ENCODE measurements at places on chromosomes 4 and X. TPM values are rescaled to one million over a fixed set of nuclear protein-coding genes. Genes with fewer than 3 reads are reported as not detected.
A peak's percentile ranks its signal among the peaks of the same experiment; 100 is the strongest.

MAGEB1 gene
- total RNA-seq = not detected

PUDP gene
- total RNA-seq = 25.1 TPM

PIN4 gene
- 9.4 TPM for total RNA-seq

LDB2 gene
- 20.9 TPM for total RNA-seq

UGT8 gene
- total RNA-seq = not detected

ZIC3 gene
- total RNA-seq = not detected

RHOXF2 gene
- not detected for total RNA-seq

SLC6A14 gene
- total RNA-seq = not detected

ODAPH gene
- not detected for total RNA-seq

BBS12 gene
- 3.3 TPM for total RNA-seq

DNA sequence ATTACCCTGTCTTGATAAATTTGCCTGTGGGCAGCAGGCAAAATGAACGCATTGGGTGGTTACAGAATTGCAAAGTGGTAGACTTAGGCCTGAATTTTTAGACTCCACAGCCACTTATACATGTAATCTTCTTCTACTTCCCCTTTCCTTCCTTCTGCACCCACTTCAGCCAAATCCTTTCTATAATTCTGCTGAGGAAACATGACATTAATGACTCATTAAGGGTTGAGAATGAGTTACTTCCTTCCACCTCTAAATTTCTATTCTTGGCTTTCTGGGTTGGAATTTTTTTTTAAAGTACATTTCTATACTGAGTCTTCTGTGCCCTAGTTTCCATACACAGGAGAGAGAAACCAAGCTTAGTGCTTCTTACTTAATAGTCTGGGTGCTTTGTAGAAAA is 10.1 kb downstream of the PAPSS1 start:
- peaks cover 43% of the 10 kb centered on the region for H3K4me1 ChIP-seq
- H3K4me3 ChIP-seq = no peak overlapping the region
- no peak overlapping the region for H3K27ac ChIP-seq
- H3K36me3 ChIP-seq = no peaks in the 10 kb centered on the region

GRCh38 chr4:157895205-157895604 is 277.6 kb downstream of the GASK1B start:
- no peaks in the 10 kb centered on the region for H3K36me3 ChIP-seq
- DNase-seq = no peak
- no peaks in the 10 kb centered on the region for H3K4me1 ChIP-seq
- no peak overlapping the region for H3K27ac ChIP-seq
- no peak overlapping the region for H3K4me3 ChIP-seq
- H3K27me3 ChIP-seq = no peaks in the 10 kb centered on the region

DNA sequence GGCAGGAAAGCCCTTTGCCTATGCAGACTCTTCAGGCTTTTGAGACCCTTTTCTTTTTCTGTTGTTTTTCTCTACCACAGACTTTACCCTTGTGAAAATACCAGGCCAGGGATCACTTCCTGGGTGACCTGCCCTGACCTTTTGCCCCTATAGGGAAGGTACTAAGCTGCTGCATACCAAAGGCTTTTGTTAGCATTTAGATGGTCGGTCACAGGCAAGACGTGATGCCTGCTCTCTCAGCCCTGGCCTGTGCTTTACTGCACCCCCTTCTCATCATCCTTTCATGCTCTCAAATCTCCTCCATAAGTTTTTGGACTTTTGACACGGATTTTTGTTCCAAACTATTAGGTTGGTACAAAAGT is 98.2 kb downstream of the ARHGAP10 start:
- peak overlapping the region; percentile 86 for H3K27ac ChIP-seq
- no peaks in the 10 kb centered on the region for H3K36me3 ChIP-seq
- H3K4me3 ChIP-seq = no peak overlapping the region
- DNase-seq = no peak
- H3K4me1 ChIP-seq = peaks cover 79% of the 10 kb centered on the region

- H3K27ac ChIP-seq = no peak overlapping the region
- H3K36me3 ChIP-seq = no peaks in the 10 kb centered on the region
- H3K4me3 ChIP-seq = no peak overlapping the region
- no peak for DNase-seq
Observed at GRCh38 chrX:141405853-141406492, 163.7 kb upstream of the SPANXC start.

DNA sequence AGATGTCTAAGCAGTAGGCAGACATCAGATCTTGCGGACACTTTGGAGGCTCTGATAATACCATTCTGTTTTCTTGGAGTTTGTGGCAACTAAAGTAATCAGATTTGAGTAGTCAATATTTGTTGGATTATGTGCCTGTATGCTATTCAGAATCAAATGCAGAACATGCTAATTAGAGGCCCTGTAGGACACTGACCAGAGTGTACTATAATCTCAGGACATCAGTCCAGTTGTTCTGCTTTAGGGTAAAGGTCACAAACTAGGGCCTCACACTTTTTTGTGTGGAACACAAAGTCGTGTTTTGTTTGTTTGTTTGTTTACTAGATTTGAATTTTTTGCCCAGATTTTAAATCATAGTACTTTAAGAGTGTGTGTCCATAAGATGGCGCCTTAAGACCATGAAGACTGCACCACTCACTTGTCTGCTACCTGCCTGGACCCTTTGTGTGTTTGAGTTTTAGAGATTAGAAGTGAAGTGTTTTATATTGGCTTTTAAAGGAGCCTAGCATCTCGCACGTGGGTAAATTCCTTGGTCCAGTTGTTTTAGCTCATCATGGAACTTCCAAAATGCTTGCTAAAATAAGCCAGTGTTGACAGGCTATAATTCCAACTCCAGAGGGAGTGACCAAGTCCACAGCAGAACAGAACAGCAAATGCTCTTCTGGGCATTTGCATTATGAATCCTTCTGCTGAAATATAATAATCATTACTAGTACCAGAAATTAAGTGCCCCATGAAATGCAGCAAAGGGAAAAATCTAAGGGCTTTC is 34.7 kb downstream of the IL13RA1 start:
- no peak overlapping the region for H3K4me3 ChIP-seq
- no peaks in the 10 kb centered on the region for H3K27me3 ChIP-seq
- no peak for DNase-seq
- H3K27ac ChIP-seq = no peak overlapping the region

GRCh38 chr4:10129196-10130177 is 12.9 kb upstream of the WDR1 start:
- no peaks in the 10 kb centered on the region for H3K27me3 ChIP-seq
- no peak overlapping the region for H3K27ac ChIP-seq
- H3K4me1 ChIP-seq = peaks cover 16% of the 10 kb centered on the region
- no peak for DNase-seq

DNA sequence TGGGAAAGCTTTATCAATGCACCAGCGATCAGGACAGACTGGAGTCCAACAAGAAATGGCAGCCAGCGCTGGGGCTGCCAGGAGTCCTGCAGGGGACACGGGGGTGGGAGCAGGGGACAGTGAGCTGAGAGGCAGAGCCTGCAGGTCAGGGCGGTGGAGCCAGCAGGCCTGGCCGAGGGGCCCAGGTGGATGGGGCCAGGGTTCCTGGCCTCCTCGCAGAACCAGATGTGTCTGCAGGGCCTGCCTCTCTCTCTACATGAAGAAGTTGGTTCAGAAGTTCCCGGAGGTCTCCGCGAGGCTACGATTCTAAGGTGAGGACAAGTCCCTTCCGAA is 63.6 kb downstream of the CPZ start:
- no peaks in the 10 kb centered on the region for H3K4me1 ChIP-seq
- no peak for DNase-seq
- H3K27me3 ChIP-seq = peaks cover 19% of the 10 kb centered on the region
- H3K27ac ChIP-seq = no peak overlapping the region
- H3K4me3 ChIP-seq = no peak overlapping the region

GRCh38 chr4:39039108-39039507 is 6.9 kb upstream of the TMEM156 start:
- H3K27ac ChIP-seq = no peak overlapping the region
- DNase-seq = no peak
- H3K36me3 ChIP-seq = no peaks in the 10 kb centered on the region
- no peak overlapping the region for H3K4me3 ChIP-seq
- peaks cover 17% of the 10 kb centered on the region for H3K4me1 ChIP-seq
- H3K27me3 ChIP-seq = no peaks in the 10 kb centered on the region

GRCh38 chrX:133857640-133858269 is 127.6 kb downstream of the GPC3 start:
- no peak overlapping the region for H3K4me3 ChIP-seq
- peaks cover 58% of the 10 kb centered on the region for H3K27me3 ChIP-seq

DNA sequence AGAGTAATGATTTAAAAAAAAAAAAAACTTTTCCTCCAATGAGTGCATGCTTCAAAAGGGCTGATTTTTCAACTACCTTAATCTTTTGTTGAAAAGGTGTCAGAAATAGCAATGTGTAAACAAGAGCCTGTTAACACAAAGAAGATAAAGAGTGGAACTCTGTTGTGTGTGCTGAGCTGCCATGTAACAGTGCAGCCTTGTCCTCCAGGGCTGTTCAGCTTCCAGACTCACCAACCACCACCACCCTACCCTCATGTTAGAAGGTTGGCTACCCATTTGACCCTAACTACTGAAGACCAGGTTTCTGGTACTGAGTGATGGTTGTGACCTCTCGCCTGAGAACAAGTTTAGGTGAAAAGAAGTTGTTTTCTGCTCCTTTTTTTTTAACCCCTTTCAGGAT is 222.8 kb upstream of the TEX13C start:
- H3K27me3 ChIP-seq = no peaks in the 10 kb centered on the region
- DNase-seq = no peak
- no peaks in the 10 kb centered on the region for H3K36me3 ChIP-seq
- no peak overlapping the region for H3K27ac ChIP-seq
- no peaks in the 10 kb centered on the region for H3K4me1 ChIP-seq

DNA sequence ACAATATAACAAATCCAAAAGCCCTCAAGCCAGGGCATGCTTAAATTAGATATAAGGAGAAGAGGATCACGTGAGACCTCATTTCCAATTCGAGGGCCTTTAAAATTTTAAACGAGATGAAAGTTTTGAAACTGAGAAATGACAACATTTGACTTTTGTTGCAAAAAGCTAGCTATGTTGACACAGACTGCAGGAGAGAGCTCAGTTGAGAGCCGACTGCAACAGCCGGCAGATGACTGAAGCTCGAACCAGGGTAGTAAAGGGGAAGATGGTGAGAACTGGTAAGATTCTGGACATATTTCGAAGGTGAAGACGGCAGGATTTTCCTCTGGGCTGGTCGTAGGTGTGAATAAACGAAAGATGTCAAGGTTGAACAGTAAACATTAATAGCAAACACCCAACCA is 773 bp downstream of the PRMT9 start:
- no peaks in the 10 kb centered on the region for H3K27me3 ChIP-seq
- DNase-seq = no peak
- H3K27ac ChIP-seq = peak overlapping the region; percentile 7
- peaks cover 22% of the 10 kb centered on the region for H3K4me1 ChIP-seq
- H3K36me3 ChIP-seq = no peaks in the 10 kb centered on the region

GRCh38 chr4:180674619-180675358 is 1568.4 kb upstream of the TENM3 start:
- no peak overlapping the region for H3K27ac ChIP-seq
- no peak overlapping the region for H3K4me3 ChIP-seq
- H3K27me3 ChIP-seq = no peaks in the 10 kb centered on the region
- no peaks in the 10 kb centered on the region for H3K36me3 ChIP-seq
- H3K4me1 ChIP-seq = no peaks in the 10 kb centered on the region

- H3K36me3 ChIP-seq = no peaks in the 10 kb centered on the region
- DNase-seq = peak; percentile 70
- H3K4me3 ChIP-seq = no peak overlapping the region
- peaks cover 8% of the 10 kb centered on the region for H3K4me1 ChIP-seq
Observed at GRCh38 chr4:121462660-121463261, 81.9 kb upstream of the QRFPR start.

GRCh38 chrX:9995855-9996339 is 28.7 kb downstream of the CLDN34 start:
- H3K4me1 ChIP-seq = no peaks in the 10 kb centered on the region
- no peak overlapping the region for H3K27ac ChIP-seq
- no peaks in the 10 kb centered on the region for H3K27me3 ChIP-seq
- no peaks in the 10 kb centered on the region for H3K36me3 ChIP-seq

GRCh38 chrX:55006827-55007621 is 6.9 kb downstream of the APEX2 start:
- no peak overlapping the region for H3K4me3 ChIP-seq
- DNase-seq = no peak
- H3K27ac ChIP-seq = peak overlapping the region; percentile 39
- H3K4me1 ChIP-seq = peaks cover 18% of the 10 kb centered on the region
- H3K27me3 ChIP-seq = no peaks in the 10 kb centered on the region
- H3K36me3 ChIP-seq = no peaks in the 10 kb centered on the region

- no peak for DNase-seq
- H3K27ac ChIP-seq = no peak overlapping the region
- no peaks in the 10 kb centered on the region for H3K36me3 ChIP-seq
Observed at GRCh38 chr4:60366661-60367060, 833.5 kb upstream of the ADGRL3 start.

GRCh38 chr4:140070973-140071372 is 83.0 kb downstream of the MAML3 start:
- H3K36me3 ChIP-seq = no peaks in the 10 kb centered on the region
- DNase-seq = no peak
- H3K27me3 ChIP-seq = no peaks in the 10 kb centered on the region
- H3K4me1 ChIP-seq = peaks cover 21% of the 10 kb centered on the region
- H3K4me3 ChIP-seq = no peak overlapping the region
- no peak overlapping the region for H3K27ac ChIP-seq

GRCh38 chrX:26373829-26374228 is 157.9 kb downstream of the MAGEB5 start:
- no peaks in the 10 kb centered on the region for H3K27me3 ChIP-seq
- H3K4me1 ChIP-seq = no peaks in the 10 kb centered on the region
- H3K36me3 ChIP-seq = no peaks in the 10 kb centered on the region
- no peak overlapping the region for H3K27ac ChIP-seq
- no peak overlapping the region for H3K4me3 ChIP-seq

DNA sequence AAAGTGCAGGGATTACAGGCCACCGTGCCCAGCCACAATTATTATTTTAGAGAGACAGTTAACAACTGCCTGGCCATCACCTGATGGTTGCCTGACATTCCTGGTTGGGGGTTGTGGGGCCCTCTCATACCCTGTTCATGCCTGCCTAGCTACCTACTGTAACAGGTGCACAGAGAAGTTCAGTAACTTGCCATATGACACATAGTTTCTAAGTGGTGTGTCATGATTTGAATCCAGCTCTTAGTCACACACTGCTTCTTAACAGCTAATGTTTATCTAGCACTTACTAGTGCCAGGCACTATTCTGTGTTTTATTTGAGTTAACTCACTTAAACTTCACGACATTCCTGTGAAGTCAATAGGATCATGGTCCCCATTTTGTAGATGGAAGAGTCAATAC is 122.7 kb upstream of the JADE1 start:
- H3K27ac ChIP-seq = no peak overlapping the region
- H3K4me1 ChIP-seq = no peaks in the 10 kb centered on the region
- H3K27me3 ChIP-seq = no peaks in the 10 kb centered on the region
- H3K36me3 ChIP-seq = no peaks in the 10 kb centered on the region

GRCh38 chrX:75061701-75062100 is 94.4 kb downstream of the ABCB7 start:
- no peaks in the 10 kb centered on the region for H3K4me1 ChIP-seq
- H3K36me3 ChIP-seq = no peaks in the 10 kb centered on the region
- no peaks in the 10 kb centered on the region for H3K27me3 ChIP-seq

GRCh38 chr4:154361450-154361849 is 130.1 kb downstream of the DCHS2 start:
- H3K27ac ChIP-seq = no peak overlapping the region
- H3K4me1 ChIP-seq = no peaks in the 10 kb centered on the region
- H3K36me3 ChIP-seq = no peaks in the 10 kb centered on the region
- no peak overlapping the region for H3K4me3 ChIP-seq
- DNase-seq = no peak
- no peaks in the 10 kb centered on the region for H3K27me3 ChIP-seq

- no peak overlapping the region for H3K27ac ChIP-seq
- H3K27me3 ChIP-seq = no peaks in the 10 kb centered on the region
- no peak for DNase-seq
- no peaks in the 10 kb centered on the region for H3K4me1 ChIP-seq
- no peak overlapping the region for H3K4me3 ChIP-seq
Observed at GRCh38 chrX:21056622-21057021, 317.6 kb upstream of the CNKSR2 start.
